T-helper 9 cell (primary cell): ENCODE measurements at places on chromosomes 11 and 22.

DNA sequence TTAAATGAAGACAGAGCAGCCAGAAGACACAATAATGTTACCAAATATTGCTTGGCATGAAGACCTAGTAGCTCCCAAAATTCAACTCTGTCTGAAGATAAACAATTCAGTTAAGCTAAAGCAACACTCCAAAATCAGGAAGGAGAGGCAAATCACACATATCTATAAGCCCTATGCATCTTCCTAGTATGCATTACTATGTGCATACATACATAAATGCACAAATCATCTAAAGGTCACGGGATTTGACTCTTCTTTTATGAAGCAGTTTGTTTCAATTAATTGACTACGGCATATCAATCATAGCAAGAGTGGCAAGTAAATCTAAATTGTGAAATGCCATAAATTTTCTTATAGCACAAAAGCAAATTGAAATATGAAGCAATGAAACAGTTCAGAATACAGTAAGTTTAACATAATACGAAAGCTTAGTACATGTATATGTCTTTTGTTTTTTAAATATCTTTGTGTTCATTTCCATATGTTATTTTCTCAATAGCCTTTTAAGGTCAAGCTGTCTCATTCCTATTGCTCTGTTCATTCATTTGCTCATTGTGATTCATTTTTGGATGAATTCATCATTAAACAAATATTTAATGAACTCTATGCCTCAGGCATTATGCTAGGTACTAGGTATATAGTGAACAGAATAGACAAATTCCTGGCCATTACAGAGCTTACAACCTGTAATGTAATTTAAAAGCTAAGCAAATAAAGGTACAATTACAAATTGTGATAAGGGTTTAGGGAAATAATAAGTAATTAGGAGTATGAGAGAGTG, 540.5 kb downstream of the DLG2 start:
- no peak for DNase-seq

DNA sequence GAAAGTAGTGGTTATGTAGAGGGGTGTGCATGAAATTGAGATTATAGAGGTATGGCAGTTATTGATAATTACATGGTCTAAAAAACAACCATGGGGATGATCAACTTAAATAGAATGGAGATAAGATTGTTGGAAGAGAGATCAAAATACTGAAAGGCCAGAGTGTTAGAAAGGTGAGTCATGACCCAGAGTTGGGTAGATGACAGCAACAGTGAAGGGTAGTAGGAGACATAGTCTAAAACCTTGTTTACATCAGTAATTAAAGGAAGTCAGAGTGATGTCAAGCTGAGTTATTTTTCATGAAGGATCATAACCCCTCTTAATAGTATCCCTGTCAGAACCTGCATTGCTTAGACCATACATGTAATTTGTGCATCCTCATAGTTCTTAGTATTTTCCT, 110.9 kb downstream of the ELP4 start:
- no peak for DNase-seq

DNA sequence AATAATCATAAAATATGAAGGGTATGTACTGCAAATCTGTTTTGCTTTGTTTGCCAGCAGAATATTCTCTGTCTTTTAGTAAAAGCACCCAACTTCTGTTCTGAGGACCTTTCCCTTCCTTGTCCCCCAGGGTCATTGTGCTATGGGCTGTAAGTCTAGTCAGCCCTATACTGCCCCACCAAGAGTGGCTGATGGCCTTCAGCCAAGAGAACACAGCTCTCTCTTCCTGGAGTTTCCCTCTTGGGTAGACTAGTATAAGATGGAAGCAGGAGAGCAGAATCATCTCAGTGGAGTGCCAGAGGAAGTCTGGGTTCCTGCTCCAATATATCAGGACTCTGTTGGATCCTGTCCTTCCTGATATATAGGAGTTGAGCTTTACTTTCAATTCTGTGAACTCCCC, 29.0 kb downstream of the MMP13 start:
- DNase-seq = no peak

DNA sequence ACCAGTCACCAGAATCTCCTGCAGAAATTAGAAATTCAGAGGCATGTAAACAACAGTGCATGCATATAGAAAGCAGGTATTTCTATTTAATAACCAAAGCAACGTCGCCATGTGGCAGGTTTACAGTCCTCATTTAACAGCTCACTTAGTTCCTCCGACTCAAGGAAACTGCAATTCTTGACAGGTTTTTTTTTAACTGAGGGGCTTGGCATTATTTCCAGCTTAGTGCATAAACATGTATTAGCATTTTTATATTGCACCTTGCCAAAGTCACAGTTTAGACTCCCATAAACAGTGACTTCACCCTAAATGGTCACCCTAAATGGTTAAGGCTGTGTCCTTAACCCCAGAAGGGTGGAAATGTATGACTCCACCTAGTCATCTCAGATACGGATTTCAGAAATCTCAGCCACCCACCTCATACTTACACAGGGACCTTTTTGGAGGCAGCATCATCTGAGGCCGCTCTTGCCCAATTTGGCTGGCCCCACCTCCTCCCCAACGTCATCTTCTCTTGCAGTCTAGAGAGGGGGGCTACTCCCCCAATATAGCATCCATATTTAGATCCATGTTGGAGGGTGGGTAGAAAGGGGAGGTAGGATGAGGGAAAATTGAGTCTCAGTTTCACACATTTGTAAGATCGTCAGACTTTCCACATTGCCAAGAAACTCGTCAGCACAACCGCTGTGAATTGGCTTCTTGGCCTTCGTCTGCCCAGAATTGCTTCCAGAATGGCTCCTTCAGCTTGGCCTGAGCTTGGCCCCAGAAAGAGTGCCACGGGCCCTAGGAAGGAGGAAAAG, 31.8 kb upstream of the SLC35C1 start:
- DNase-seq = no peak

DNA sequence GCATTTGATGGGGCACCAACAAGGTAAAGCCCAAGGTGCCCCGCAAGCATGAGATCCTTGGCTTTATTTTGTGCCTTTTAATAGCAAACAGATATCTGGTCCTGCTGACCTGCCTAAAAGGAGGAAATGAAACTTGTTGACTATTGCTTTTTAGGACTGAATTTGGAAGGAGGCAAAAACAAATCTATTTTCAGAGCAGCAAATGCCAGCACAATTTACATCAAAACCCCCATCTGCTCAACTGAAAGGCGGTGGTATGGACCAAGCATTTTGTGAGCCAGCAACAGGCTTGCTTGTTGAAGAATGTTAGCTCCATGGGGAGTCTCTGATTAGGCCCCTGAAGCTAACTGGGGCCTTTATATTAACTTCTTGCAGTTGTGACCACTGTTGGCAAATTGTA, 192.6 kb upstream of the E2F8 start:
- no peak for DNase-seq

GRCh38 chr11:97231231-97231630, 841.4 kb downstream of the JRKL start:
- DNase-seq = no peak

DNA sequence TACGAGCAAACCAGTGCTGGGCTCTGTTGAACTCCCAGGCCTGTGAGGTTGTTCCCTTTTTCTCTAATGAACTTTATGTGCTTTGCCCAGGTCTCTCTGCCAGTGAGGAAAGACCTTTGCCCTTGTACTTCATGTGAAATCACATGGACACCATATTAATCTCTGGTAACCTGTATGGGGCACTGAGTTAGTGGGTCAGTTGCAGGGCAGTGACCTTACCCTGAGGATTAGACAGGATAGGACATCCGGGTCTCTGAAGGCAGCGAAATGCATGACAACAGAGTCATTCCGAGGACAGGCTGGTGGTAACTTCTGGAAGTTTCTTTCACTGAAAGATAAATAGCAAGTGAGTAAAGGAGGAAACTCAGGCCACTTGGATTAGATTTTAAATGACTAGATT, 93.7 kb downstream of the ZBTB16 start:
- no peak for DNase-seq

- no peak for DNase-seq
These were observed 53.9 kb upstream of the TSKU start for GRCh38 chr11:76729214-76729613.

- DNase-seq = no peak
These were observed 1395.9 kb downstream of the BRD1 start for GRCh38 chr22:48431536-48432315.

DNA sequence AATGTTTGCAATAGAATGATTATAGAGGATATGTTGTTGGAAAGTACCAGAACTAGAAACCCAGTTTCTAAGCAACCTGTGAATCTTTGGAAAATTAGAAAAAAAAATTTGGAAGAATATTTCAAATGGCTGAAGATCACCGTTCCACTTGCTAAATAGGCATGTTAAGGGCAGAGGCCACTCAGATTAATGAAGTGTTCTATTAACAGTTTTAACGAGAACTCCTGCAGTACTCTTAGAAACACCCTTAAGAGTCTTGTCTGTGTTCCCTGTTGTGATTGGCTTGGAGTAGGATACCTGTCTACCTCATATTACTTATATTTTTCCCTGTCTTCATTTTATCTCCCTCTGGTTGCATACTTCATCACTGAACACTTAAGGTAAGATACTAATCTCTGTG, 4.6 kb downstream of the C11orf54 start:
- DNase-seq = no peak

- DNase-seq = no peak
These were observed 89.1 kb upstream of the FIBIN start for GRCh38 chr11:26904801-26905200.

- no peak for DNase-seq
These were observed 373.3 kb upstream of the CCDC90B start for GRCh38 chr11:83659466-83659865.

DNA sequence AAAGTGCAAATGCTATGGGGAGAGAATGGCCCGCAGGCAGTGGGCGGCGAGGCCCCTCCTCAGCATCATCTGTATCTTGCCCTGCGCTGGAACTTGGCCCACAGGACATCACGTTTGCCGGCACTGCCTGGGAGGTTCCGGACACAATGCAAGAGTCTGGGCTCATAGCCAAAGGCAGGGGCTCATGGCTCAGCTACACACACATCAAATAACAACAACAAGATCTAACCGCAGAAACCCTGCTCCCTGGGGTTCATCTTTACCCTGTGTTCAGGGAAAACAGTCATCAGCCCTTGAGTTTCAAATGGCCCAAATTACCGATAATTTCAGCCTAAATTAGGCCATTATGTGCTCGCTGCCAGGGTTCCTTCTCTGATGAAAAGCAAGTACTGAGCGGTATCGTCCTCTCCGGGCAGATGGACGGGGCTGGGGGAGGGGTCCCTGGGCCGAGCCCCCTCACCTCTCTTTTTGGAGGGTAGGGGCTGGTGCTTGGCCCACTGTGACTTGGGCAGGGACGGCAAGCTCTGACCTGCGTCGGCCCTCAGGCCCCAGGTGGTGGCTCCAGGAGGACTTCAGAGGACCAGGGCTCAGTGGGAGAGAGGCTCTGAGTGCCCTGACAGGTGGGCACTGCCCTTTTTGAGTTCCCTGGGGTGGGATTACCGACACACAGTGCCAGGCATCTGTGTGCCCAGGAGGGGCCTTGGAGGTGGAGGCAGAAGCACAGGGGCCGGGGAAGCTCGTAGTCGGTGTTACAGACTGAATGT, 25.0 kb upstream of the GAL start:
- DNase-seq = no peak

GRCh38 chr11:4436411-4436810, 12.7 kb upstream of the OR52K2 start:
- no peak for DNase-seq

- DNase-seq = no peak
These were observed 46.3 kb downstream of the RBX1 start for GRCh38 chr22:40997520-40997919.

- no peak for DNase-seq
These were observed 23.5 kb downstream of the RRM1 start for GRCh38 chr11:4118107-4118506.

DNA sequence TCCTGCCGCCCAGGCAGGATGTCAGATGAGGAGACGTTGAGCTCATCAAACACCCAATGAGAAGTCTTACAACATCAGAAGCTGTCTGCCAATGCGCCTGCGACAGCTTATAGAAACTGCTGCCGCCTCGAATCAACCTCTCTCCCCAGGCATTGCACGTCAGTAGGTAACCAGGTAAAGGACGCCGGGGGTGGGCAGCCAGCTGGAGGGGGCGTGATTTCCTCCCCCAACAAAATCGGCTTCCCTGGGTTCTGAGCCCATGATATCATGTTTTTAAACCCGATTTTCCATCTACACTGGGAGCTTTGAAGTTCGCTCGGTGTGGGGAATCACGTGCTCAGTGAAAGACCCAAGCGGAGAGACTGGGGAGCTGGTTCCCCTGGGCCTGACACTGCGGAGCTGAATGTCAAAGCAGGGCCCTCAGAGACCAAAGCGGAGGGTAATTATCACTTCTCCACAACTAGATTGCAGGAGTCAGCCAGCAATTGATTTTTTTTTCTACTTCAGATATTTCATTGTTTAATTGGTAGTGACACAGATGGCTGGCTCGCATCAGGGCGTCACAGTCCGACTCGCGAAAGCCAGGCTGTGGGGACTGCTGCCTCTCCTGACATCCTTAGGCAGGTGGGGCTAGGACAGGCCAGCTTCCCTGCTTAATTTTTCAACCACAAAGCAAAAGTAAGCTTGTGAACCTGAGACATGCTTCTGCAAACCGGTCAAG, 15.4 kb downstream of the FAM83F start:
- no peak for DNase-seq

DNA sequence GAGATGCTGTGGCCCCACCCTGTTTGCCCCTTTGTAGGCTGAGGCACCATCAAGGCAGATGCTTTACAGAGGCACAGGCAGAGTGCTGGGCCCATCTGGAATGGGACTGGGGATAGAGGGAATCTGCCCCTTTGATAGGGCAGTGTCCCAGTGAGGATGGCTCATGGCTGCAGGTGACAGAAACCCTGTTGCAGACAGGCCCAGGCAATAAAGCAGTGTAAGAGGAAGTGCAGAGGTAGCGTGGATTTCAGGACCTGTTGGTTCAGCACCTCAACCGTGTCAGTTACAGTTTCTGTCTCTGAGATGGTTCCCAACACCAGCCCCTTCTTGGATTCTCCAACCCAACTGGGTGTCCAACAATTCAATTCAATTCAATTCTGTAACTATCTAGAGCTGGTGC, 25.1 kb downstream of the PRDM11 start:
- DNase-seq = no peak

GRCh38 chr11:69037074-69037473, 11.7 kb upstream of the TPCN2 start:
- no peak for DNase-seq

DNA sequence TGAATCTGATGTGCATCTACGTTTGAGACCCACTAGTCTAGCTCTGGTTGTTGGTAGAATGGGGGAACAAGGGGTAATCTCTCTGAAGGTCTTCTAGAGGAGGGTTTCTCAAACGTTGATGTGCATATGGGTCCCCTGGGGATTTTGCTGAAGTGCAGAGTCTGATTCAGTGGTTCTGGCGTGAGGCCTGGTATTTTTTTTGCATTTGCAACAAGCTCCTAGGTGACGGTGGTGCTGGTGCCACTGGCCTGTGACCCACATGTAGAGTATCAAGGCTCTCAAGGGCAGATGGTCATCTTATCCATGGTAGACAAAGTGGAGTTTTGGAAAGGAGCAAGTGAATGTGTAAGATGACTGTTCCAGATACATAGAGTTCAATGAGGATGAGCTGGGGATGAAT, 97.1 kb downstream of the CEP164 start:
- no peak for DNase-seq

GRCh38 chr22:24410110-24410856, 17.1 kb upstream of the ADORA2A start:
- DNase-seq = no peak
